ENCODE measurements at places on chromosomes 13 and 19.

GRCh38 chr19:21314676-21315075 is 14.5 kb downstream of the ZNF708 start:
- no peak for DNase-seq

GRCh38 chr13:38223089-38223488 is 126.6 kb upstream of the UFM1 start:
- peak; percentile 59 for DNase-seq

DNA sequence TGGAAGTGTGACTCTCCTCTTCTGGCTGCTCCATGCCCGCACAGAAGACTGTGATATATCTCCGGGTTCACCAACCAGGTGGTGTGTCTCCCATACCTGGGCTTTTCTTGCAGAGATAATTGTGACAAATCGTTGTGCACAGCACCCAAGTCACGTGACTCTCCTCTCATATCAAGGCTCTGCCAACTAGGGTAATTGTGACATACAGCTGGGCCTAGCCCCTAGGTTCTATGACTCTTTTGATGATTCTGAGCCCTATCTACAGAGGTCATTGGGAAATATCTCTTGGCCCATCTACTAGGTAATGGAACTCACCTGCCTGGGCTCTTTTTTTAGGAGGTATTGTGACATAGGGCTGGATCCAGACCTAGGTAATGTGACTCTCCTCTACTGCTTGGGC is 89.8 kb downstream of the ZNF429 start:
- DNase-seq = no peak

DNA sequence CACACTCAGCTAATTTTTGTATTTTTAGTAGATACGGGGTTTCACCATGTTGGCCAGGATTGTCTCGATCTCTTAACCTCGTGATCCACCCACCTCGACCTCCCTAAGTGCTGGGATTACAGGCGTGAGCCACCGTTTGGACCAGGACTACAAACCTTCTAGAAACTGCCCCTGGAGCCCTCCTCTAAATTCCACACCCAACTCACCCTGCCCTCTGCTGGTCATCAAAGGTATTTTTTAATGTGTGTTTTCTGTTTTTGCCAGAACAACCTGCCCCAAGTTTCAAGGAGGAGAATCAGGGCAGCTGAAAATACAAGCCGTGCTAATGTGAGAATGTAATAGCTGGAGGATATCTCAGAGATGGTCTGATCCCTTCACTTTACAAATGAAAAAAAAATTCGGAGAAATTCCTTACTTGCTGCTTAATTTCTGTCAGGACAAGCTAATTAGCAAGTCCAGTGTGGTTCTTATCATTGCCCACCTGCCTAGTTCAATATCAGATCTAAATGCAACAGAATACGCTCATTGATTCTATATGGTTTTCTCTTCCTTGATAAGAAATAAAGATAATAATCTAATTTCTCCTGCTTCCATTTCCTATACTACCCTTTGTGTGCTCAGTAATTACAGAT is 4.1 kb downstream of the ATP8A2 start:
- DNase-seq = peak; percentile 75

GRCh38 chr13:98246538-98247172 is 69.6 kb upstream of the RNF113B start:
- no peak for DNase-seq

- DNase-seq = no peak
These were observed 229.1 kb downstream of the TSHZ3 start for GRCh38 chr19:31119951-31120690.

DNA sequence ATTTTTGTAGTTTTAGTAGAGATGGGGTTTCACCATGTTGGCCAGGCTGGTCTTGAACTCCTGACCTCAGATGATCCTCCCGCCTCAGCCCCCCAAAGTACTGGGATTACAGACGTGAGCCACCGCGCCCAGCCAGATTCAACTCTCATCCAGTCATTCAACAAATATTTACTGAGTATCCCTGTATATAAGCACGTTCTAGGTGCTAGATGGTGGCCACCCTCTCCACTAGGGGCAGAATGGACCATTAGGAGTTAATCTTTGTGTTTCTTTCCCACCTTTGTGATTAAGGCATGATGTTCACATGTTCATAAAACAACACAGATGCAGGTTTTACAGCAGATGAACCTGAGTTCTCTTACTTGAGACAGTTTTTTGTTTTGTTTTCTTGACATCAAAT is 7.3 kb downstream of the SHKBP1 start:
- no peak for DNase-seq

GRCh38 chr19:42246143-42246921 is 3.9 kb upstream of the GSK3A start:
- DNase-seq = no peak

DNA sequence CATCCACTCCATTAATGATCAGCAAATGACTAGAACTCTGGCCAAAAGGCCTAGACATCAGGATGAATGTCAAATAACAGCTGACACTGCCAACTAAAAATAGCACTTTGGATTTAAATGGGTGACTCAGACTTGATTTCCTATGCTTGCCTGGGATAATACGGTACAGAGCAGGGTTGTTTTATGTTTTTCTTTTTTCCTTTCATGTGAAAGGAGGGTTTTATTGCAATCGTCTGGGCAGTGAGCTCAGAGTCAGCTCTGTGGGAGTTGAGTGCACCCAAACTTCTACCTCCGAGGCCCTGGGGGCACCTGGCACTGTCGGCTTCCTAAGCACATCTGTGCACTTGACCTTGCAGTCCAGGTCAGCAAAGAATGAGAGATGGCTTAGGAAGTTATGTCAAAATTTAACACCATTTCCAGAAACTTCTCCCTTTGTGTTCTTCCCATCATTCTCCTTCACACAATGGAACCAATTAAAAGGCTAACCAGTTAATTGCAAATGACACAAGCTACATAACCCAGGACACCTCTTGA is 134.1 kb downstream of the LACC1 start:
- DNase-seq = no peak

DNA sequence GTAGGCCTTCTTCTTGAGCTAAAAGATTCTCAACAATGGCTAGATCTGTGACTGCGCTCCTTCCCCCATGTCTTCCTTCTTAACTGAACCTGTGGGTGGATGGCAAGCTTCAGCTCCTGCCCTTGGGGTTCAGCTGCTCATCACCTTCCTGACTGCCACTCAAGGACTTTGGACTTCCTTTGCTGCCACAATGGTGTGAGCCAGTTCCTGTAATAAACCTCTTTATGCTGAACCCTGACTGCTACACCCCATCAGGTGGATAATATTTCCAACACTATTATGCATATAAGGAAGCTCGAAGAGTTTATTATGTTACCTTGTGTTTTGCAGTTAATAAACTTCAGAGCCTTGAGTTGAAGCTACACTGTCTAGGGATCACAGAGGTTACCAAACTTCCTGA is 208.9 kb upstream of the SLC10A2 start:
- no peak for DNase-seq
